OCI-LY7 (cell line): ENCODE measurements at places on chromosomes 7 and 10. TPM values are rescaled to one million over a fixed set of nuclear protein-coding genes. Genes with fewer than 3 reads are reported as not detected.
A peak's percentile ranks its signal among the peaks of the same experiment; 100 is the strongest.

MNX1 gene
- total RNA-seq = 4.7 and 5.7 TPM in 2 replicates

ABCB4 gene
- 1.2 TPM in 2 replicates for total RNA-seq

SH2B2 gene
- 109 and 131 TPM in 2 replicates for total RNA-seq

SEM1 gene
- total RNA-seq = 68.3 and 75.9 TPM in 2 replicates

SH2D4B gene
- not detected in 2 replicates for total RNA-seq

TFEC gene
- total RNA-seq = 1.5 and 2.2 TPM in 2 replicates

DNA sequence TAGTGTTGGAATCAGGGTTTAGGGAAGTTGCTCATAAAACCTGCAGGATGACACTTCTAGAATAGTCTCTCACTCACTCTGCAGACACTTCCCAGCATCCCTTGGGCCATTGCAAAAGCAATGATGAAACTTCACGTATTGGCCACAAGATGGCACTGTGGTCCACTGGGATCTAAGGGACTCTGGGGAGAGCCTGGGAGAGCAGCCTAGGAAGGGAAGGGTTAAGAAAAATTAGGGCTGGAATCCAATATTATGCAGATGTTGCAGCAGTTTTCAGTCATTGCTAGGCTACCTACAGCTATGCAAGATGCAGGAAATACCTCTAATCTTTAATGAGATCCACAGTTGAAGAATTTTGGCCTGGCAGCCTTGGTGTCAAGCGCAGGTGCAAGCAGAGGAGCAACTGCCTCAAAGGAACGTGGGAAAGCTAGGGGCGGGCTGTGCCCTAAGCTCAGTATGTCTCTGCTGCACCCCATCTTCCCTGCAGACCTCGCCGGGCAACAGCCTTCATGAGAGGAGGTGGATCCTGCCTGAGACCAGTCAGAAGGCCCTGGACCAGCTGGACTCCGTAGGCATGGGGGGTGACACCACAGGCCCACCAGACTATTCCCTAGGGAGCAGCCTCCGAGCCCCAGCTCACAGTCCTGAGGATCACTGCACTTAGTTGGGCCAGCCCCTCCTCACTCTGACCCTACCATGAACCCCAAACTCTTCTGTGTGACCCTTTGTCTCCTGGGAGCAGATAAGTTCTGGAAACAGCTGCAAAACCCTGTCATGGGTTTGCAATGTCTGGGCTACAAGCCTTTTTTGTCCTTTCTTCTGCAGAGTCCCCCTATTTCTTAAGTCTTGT lies 127.9 kb upstream of the PRSS58 start:
- peak; percentile 67 for DNase-seq

GRCh38 chr7:40866601-40867000 lies 731.8 kb downstream of the SUGCT start:
- DNase-seq = no peak

GRCh38 chr10:110042891-110043290 lies 35.1 kb downstream of the ADD3 start:
- no peak for DNase-seq

DNA sequence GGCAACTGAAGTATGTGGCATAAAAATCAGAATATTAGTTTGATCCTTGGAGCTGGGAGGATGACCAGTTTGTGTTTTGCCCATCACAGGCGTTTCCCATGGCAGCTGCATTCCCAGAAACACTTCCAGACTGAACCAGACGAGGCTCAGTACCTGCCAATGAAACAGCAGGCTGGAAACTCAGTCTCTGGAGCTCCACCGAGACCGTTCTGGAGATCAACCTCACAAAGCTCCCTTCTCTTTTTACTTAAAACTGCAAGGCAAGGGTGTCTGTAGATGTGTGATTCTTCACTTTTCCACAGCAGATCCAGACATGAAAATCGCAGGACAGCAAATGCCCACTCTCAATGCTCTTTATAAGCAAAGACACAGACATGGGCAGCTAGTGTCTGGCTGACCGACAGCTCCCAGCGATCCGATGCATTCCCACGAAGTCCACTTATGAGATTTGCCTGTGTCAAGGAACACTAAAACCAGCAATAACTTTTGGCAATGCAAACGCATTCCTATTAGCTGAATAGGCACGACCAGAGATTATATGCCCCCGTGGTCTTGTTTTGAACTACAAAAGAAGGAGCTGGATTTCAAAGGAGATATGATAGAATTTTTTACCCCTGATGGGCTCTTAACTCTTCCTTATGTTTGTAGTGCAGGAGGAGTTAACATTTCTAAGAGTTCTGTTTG lies 72.6 kb downstream of the ADAM12 start:
- no peak for DNase-seq

DNA sequence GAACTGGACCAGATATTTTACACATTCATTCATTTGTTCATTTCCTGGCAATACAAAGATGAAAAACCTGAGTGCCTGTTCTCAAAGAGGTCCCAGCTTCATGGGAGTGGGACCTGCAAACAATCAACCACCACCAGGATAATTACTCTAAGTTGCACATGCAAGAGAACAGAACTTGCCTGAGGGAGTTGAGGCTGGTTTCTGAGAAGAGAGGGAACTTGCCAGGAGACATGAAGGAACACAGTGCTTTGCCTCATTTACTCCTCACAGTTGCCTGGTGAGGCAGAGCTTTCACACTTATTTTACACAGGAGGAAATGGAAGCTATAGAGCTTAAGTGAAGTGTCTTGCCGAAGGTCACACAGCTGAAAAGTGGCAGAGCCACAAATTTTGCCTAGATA lies 170.1 kb downstream of the SORCS3 start:
- DNase-seq = no peak

- no peak for DNase-seq
These were observed 146.6 kb downstream of the LCOR start for GRCh38 chr10:96978621-96979154.

- no peak for DNase-seq
These were observed 8.0 kb downstream of the CDC14C start for GRCh38 chr7:48932126-48932910.

GRCh38 chr10:98135222-98135899 lies 904 bp downstream of the R3HCC1L start:
- DNase-seq = no peak

GRCh38 chr10:66538371-66538770 lies 387.5 kb upstream of the LRRTM3 start:
- no peak for DNase-seq

GRCh38 chr10:64265961-64266360 lies 744.8 kb downstream of the REEP3 start:
- DNase-seq = no peak

DNA sequence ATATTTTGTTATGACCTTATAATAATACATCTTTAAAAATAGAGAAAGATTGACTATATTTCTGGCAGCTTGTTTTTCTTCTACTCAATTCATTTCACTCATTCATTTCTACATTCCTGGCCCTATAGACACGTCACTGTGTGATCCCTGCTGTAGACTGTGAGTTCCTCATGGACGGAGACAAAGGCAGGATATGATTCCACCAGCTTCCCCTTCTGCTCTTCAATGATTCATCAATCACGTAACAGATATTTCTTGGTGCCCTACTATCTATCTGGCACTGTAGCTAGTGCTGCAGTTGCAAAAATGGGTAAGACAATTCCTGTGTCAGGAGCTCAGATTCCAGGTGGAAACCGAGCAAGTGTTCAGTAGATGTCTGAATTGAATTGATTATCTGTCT lies 415.0 kb downstream of the SFMBT2 start:
- no peak for DNase-seq

DNA sequence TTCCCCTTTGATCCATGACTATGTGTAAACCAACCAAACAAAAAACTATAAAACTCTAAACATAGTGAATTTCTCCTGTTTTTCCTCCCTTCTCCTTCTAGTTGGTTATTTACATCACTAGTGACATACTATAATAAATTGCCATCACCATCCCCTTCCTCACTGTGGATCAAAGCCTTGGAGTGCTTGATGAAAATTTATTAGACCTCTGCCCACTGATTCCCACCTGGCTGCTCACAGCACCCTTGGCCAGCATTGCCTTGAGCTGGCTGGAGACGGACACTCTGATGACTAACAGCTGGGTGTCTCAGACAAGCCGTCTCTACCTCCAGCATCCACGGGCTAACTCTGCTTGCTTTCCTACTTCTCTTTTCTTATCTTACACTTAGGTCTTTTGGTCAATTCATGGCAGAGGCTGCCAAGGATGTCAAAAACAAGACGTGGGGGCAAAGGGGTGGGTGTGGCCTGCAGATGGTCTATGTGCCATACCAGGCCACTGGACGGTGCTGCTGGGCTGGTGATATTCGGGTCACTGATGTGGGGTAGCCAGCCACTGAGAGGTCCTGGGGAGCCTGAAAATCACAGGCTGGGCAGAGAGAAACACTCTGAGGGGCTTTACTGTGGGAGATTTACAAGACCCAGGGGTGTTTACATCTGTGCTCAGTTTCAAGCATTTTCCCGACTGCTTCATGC lies 207.8 kb downstream of the TAX1BP1 start:
- DNase-seq = no peak

DNA sequence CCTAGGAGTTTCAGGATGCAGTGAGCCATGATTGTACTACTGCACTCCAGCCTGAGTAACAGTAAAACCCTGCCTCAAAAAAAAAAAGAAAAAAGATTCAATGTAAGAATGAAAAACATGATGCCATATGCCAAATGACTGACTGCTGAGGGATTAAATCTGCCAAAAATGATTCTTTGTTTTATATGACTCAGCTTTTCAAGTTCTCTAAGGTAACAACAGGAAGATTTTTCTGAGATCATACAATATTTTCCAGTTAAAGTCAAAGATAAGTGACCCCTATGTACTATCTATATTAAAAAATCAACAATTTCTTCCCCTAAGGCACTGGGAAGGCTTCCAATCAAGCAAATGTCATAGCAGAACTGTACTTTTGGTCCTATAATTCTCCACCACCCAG lies 271.2 kb upstream of the IMMP2L start:
- no peak for DNase-seq

- no peak for DNase-seq
These were observed 7.5 kb downstream of the LAMB1 start for GRCh38 chr7:107995184-107996071.

DNA sequence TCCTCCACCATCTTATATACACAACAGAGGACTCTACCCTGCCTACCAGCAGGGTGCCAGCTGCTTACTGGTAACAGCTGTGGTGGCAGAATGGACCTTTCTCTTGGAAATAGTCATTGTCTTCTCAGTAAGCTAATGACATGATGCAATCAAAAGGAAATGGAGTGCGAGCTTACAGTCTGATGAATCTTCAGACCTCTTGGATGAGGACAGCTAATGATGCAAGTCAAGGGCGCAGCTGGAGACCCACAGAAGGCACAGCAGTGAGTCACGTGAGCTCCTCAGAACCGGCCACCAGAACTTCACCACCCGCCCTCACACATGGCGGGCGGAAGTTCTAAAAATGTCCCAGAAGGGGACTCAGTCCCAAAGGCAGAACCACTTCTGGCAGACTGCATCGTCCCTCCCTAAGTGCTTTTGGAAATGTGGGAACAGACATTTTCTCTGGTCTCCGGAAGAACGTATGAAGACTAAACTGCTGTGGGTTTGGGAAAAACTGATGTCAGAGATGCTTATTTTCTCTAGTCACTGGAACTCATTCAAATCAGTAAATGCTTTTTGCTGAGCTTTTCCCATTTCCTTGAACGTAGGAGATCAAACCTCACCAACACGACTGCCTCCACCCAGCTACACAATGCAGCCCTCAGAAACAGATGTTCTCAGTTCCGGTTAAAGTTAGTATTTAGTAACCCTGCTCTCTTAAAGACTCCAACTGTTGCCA lies 96.4 kb downstream of the FAS start:
- DNase-seq = peak; percentile 2

GRCh38 chr7:74482197-74482467 lies 28.4 kb downstream of the GTF2IRD1 start:
- DNase-seq = no peak

- DNase-seq = no peak
These were observed 68.5 kb upstream of the ANKRD1 start for GRCh38 chr10:90989378-90989777.

DNA sequence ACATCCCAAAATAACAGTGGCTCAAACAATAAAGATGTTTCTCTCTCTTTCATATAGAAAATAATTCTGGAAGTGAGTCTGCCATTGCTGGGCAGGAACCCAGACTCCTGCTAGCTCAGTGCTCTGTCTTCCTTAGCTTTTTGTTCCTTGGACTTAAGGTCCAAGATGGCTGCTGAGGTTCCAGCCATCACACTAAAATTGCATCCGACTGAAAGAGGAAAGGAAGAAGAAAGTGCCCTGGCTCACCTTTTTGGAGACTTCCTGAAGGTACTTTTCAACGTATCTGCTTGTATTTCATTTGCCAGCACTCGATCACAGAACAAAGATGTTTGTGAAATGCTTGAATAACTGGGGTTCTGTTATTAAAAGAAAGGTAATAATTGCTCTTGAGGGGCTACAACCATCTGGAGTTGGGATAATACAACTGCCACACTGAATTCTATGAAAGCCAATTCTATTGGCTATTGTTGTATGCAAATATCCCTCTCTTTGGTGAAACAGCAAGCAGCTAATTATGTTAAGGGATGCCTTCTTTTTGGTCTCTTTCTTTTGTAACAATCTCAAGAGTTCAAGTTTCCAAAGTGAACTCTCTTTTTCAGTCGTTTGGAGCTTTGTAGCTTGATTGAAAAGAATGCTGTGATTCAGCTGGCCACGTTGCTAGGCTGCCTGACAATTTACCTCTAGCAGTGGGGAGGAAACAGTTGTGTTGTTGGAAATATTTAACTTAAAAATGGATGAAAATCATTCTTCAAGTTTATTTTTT lies 83.9 kb downstream of the BAMBI start:
- no peak for DNase-seq

DNA sequence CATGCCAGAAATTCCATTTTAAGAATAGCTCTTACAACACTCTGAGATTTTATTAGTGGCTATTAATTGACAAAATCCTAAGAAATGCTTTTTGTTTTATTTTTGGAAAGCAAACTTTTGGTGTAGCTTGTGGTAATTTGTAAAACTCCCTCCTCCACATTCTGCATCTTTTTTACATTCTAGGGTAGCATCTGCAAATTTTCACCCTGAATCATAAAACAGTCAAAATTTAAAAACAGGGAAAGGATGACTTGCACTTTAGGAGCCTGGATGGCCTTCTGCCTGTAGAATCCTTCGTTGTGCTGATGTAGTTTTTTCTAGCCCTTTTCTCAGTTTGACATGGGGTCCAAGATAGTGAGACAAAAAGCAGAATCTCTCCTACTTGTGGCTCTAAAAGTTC lies 316.1 kb downstream of the ADRA2A start:
- no peak for DNase-seq

DNA sequence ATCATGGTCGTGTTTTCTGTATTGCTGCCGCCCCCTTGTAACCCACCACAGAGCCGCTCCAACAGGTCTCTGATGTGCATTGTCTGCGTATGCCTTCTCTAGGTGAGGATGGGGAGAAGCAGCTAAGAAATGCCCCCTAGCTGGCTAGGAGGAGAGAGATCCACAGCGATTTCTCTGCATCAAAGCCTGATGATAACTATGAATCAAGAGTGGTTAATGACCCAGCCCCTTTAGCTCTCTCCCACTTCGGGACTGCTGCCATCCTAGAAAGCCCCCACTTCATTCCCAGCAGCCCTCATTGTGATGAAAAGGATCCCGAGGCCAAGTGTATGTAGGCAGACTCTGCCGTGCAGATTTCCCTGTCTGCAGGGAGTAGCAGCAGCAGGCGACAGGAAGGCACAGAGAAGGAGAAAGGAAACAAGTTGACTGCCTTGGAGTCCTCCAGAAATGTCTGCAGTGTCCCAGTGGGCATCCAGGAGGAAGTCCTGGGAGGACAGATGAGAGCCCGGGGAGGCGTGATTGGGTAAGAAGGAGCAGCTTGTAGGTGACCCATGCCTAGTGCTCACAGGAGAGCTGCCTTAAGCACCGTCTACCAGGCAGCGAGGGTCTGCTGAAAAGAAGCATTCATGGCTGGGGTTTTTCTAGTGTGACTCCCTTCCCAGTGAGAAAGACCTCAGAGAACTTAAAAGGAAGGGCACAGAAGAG lies 2.9 kb downstream of the PLXNA4 start:
- no peak for DNase-seq
